ENCODE measurements at places on chromosomes 1 and 21.
A peak's percentile ranks its signal among the peaks of the same experiment; 100 is the strongest.

DNA sequence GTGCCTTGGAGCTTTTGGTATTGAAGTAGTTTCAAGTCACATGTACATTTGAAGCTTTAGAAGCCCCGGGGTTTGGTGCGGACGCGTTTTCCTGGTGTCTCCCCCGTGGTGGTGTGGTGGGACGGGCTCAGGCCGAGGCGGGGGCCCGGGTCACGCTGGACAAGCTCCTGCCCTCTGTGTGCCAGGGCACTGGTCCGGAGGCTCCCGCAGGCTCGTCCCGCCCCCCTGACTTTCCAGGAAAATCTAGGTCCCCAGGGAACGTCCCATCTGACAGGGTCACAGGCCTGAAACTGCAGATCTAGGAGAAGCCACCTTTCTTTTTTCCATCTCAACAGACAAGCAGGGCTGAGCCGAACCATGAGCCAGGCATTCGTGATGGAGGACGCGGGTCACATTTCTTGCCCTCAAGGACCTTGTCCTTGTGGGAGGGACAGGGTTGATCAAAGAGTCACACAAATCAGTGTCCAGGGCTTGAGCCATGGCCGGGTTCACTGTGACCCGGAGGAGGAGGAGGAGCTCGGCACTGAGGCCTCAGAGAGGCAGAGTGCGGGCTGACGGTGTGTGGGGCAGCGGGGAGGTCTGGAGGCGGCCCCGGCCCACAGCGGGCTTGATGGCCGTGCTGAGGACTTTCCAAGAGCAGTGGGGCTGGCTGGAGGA lies 1.6 kb downstream of the DMRTB1 start:
- no peak for DNase-seq

DNA sequence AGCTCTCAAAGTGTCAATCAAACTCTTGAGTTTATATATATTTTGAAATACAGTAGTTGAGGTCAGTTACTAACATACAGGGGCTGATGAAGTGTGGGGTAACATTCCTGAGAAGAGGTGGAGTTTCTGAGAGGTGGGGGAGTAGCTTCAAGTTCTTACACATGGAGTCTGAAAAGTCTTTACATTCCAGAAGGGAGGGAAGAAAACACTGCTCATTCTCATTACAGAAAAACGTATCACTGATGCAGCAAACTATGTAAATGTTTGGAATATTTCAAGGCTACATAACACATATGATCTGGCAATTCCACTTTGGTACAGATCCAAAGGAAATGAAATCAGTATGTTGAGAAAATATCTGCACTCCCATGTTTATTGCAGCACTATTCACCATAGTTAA lies 1065.8 kb upstream of the B3GALT2 start:
- peak; percentile 51 for DNase-seq

DNA sequence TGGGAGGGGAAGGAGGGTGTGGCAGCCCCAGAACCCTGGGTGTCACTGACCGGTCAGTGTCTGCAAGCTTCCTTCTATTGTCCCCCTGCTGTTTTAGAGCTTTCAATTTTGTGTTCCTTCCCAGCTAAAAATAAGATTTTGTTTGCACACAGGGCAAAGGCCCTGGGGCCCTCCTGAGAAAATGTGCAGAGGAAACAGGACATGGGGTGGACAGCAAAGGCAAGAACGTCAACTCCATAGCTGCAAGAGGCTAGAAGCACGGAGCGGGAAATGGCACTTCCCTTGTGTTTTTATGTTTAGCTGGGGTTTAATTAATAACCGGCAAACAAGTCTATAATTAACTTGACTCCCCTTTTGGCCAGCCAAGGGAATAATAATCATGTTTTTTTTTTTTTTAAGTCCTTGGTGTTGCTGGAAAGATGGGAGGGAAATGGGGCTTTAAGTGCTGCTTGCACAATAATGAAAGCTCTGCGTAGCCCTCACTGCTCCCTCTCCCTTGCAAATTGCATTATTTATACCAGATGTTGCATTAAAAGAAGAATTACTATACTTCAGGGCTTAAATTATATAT lies 261.4 kb upstream of the USP24 start:
- peak; percentile 13 for DNase-seq

DNA sequence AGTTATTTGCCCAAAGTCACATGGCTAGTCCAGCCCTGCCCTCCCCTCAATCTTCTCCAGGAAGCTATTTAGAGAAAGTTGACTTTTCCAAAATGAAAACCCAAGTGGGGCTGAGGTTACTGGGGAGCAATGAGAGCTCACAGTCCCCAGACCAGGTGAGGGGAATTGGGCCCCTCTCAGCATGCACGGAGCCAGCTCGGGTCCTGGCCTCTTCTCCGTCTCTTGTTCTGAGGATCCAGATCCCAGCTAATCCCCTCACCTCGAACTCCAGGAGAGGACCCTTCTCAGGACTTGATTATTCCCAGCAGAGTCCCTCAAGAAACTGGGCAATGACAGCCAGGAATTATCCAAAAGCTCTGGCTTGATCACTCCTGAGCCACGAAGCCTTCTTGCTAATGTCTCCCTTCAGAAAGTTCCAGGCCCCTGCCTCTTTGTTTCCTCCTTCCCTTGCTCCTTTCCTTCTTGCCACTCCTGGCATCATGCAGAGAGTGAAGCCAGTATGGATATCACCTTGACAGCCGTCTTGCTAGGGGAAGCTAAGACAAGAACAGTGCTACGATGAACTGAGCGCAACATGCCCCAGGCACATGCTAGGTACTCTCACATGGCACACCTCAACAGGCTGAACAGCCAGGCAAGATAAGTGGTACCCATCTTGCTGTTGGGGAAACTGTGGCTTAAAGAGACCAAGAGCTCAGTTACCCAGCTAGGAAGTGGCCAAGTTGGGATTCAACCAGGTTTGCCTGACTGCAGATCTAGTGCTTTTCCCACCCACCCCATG lies 51.9 kb downstream of the KLHDC7A start:
- DNase-seq: no peak

- peak; percentile 92 for DNase-seq
Measured at GRCh38 chr21:45460611-45461368, 55.8 kb downstream of the COL18A1 start.

DNA sequence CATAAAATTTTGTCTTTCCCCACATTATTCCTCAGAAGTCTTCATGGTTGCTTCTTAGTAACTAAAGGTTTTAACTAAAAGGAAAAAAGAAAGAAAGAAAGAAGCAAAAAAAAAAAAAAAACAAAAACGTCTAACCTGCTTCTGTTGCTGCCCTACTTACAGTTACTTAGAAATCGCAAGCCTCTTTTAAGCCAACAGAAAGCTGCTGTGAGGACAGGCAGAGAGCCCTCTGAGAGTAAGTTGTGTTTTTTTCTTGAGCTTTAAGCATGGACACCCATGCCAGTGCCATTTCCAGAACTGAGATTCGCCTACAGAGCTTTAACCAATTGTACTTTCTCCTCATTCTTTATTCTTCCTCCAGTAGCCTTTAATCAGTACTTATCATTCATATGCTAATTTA lies 25.6 kb upstream of the RGS1 start:
- no peak for DNase-seq

DNA sequence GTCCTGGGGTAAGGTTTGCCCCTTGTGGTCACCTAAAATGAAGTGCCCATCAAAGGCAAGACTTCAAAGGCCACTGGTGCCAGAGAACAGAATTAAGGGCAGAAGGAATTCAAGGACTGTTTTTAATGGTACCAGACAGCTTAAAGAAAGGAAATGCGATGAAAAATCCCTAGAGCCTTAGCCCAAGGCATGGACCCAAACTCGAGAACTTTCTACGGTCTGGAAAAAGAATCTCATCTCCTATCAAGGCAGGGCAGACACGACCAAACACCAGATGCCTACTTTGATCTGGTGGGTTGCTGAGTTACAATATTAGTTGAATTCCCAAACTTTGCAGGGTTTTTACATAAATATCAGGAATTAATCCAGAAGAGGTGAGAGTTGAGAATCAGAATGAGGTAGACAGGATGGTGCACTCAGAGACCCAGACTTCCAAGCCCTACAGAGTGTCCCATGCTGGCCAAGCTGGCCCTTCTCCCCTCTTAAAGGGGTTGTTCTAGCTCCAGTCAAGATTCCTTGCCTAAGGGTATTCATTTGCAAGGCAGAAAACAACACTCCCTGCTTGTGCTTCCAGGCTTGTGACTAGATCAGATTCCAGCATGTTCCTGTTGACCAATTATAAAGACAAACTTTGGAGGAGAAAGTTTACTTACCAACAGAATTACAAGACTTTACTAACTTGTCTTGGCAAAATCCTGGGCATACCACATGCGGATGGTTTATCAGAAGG lies 48.0 kb downstream of the EDN2 start:
- no peak for DNase-seq

GRCh38 chr1:178271471-178271870 lies 177.6 kb downstream of the RASAL2 start:
- DNase-seq: no peak

- no peak for DNase-seq
Measured at GRCh38 chr21:30713766-30714165, 4.8 kb downstream of the KRTAP21-3 start.

DNA sequence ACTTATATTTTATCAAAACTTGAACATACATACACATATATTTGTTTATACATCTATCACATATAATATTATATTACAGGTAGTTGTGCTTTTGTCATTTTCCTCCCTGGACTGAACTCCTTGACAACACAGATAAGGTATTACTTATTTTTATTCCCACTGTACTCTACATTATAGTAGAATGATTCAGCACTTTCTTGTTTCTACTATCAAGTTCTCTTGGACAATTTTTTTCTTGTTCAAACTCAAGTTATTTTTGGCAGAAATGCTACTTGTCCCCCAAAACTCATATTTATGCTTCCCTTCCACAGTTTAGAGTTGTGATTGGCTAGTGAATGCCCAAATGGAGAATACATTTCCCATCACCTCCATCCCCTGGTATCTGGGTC lies 10.8 kb upstream of the PTPRC start:
- no peak for DNase-seq

GRCh38 chr1:80211691-80212380 lies 1205.3 kb upstream of the ADGRL4 start:
- DNase-seq: no peak

GRCh38 chr1:76144247-76144646 lies 69.7 kb downstream of the ST6GALNAC3 start:
- DNase-seq: peak; percentile 12

GRCh38 chr1:183597656-183598347 lies 7.5 kb upstream of the NCF2 start:
- DNase-seq: no peak

GRCh38 chr21:33189237-33189636 lies 40.5 kb upstream of the IFNAR2 start:
- no peak for DNase-seq

GRCh38 chr1:93155335-93155734 lies 24.9 kb downstream of the TMED5 start:
- no peak for DNase-seq

DNA sequence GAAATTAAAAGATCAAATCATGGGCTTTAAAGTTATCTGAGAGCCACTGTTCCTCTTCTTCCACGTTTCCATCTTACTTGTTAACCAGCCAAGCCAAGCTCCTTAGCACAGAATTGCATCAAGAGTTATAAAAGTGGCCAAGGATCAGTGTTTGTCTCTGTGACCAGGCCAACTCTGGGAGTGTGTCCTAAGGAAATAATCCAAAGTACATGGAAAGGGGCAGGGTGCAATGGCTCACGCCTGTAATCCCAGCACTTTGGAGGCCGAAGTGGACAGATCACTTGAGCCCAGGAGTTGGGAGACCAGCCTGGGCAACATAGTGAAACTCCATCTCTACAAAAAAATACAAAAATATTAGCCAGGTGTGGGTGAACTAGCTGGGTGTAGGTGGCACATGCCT lies 10.0 kb upstream of the MPZL1 start:
- no peak for DNase-seq

GRCh38 chr1:19312782-19313635 lies 883 bp downstream of the SLC66A1 start:
- DNase-seq: no peak

DNA sequence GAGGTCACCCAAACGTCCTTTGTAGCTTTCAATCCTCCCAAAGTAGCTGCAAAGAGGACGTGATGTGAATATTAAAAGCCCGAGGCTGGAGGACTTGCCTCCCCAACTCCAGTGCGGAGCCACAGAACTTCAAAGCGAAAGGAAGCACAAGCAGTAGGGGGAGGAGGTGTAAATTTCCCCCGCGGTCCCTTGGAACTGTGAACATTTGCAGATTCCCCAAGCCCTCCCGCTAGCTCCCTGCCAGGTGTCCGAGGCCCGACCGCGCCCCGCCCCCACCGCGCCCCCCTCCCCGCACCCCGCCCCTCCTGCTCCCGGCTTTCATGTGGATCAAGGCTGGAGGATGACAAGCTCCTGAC lies 41.5 kb upstream of the HAO2 start:
- no peak for DNase-seq

DNA sequence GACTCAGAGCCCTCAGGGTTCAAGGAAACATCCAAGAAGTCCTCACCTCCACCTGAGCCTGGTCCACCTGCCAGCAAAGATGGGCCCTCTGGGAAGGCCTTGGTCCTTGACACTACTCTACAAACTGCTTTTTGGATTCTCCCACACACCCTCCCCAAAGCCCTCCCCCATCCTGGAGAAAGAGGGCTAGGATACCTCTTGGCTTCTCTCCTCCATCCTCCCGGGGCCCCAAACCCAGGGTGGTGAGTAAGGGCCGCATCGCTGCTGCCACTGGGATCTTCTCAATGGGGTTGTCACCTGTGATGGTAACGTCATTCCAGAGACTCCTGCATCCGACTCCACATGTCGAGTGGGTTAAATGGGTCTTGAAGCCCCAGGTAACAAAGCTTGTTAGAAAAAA lies 26.6 kb downstream of the MATN1 start:
- DNase-seq: no peak

DNA sequence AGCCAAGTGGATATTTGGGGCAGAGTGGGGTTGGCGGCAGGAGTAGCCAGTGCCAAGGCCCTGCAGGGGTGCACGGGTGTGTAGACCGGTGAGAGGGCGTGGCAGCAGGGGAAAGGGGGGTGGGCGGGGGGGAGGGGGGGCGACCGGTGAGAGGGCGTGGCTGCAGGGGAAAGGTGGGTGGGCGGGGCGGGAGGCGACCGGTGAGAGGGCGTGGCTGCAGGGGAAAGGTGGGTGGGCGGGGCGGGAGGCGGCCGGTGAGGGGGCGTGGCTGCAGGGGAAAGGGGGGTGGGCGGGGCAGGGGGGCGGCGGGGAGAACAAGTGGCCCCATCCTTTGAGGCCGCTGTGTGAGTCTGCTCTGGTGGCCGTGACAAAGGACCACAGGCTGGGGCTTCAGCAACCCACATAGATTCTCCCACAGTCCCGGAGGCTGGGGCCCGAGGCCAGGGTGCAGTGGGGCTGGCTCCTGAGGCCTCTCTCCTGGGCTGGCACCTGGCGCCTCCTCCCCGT lies 25.8 kb downstream of the RRP1 start:
- DNase-seq: no peak

All from choroid plexus epithelial cell (primary cell).